Ascending aorta (tissue), 2 donors: ENCODE measurements at places on chromosomes 2 and 18. TPM values are rescaled to one million over a fixed set of nuclear protein-coding genes. Genes with fewer than 3 reads are reported as not detected.

- no peak for DNase-seq
Observed at GRCh38 chr2:19198381-19198780, 160.0 kb downstream of the OSR1 start.

DNA sequence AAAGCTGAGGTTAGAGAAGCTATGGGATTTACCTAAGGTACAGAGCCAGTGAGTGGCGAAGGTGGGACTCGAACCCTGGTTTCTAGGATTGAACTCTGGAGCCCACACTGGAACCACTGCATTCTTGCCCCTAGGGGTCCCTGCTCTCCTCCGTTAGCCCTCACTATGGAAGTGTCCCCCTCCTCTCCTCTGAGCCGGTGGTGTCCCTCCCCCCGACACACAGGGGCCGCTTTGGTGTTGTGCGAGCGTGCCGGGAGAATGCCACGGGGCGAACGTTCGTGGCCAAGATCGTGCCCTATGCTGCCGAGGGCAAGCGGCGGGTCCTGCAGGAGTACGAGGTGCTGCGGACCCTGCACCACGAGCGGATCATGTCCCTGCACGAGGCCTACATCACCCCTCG lies 8.5 kb upstream of the GMPPA start:
- DNase-seq, result no peak

Gene REEP1
- total RNA-seq, result 6.4 TPM

Gene SGO2
- 0.96 TPM for total RNA-seq

DNA sequence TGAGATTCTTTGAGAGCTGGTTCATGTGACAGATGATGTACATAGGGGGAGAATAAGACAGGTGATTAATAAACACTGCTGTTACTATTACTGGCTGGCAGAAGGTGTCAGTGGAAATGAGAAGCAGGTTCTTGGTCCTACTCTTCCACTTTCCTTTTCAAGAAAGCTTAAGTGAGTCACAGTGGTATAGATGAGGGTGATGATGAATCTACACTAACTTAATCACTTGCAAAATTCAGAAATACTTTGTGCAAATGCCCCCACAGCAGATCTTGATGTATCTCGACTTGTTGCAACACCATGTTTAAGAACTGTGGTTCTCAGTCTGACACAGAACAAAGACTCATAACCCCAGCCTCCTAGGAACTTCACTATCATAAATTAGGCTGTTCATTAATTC lies 35.9 kb upstream of the MGAT5 start:
- no peak for DNase-seq

GRCh38 chr2:109429567-109430328 lies 184.0 kb downstream of the SEPTIN10 start:
- no peak for DNase-seq

Gene C2orf92
- total RNA-seq, result 4.6 TPM

DNA sequence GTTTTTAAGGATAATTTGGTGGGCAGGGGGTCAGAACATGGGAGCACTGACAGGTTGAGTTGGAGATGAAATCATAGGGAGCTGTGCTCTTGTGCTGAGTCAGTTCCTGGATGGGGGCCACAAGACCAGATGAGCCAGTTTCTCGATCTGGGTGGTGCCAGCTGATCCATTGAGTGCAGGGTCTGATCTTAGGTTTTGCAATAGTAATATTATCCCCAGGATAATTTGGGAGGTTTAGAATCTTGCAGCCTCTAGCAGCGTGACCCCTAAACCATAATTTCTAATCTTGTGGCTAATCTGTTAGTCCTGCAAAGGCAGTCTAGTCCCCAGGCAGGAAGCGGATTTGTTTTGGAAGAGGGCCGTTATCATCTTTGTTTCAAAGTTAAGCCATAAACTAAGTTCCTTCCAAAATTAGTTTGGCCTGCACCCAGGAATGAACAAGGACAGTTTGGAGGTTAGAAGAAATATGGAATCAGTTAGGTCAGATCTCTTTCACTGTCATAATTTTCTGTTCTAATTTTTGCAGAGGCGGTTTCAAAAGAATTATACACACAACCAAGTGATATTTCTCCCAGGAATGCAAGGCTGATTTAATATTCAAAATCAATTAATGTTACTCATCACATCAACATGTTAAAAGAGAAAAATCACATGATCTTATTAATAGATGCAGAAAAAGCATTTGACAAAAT lies 23.0 kb downstream of the DBI start:
- no peak for DNase-seq
